ENCODE measurements at places on chromosomes 4 and X.

DNA sequence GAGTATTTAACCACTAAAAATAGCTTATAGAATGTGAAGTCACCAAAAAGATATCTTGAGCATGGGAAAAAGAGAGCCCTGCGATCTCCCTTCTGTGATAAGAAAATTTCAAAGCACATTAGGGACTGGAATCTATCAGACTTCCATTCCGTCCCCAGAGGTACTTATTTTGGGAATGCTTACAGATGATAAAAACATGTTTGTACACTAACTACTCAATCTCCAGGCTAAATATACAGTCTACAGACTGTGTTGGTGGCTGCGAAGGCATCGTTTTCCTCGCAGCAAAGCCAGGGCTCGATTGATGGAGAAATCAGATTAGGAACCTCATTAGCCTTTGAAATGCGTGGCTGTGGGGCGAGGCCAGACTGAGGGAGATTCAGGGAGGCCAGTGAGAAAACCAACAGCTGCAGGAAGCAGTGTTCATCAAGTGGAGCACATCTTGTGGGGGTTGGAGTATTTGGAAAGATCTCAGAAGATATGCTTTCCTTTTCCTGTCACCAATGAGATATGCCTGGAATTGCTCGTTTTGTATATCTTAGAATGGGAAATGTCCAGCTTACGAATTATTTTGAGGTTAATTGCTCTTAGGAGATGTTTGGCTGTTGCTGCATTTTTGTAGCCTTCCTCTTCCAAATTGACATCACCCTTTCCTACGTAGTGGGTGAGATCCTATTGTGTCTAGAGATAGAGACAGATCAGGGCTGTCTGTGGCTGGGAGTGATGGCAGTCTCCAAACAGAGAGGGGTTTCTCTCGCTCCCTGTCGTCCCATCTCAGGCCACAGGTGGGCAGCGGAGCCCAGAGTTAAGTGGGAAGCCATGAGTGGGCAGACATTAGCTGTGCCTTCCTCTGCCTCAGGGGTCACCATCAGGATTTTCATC is 224.9 kb upstream of the FAT1 start:
- DNase-seq: peak; percentile 28

GRCh38 chr4:8345946-8346814 is 76.6 kb downstream of the HTRA3 start:
- DNase-seq: no peak

- DNase-seq: no peak
Observed at GRCh38 chrX:94751611-94752010, 1077.6 kb downstream of the FAM133A start.

GRCh38 chrX:31580227-31580626 is 508.4 kb upstream of the FTHL17 start:
- DNase-seq: no peak

GRCh38 chrX:44244008-44244407 is 99.5 kb downstream of the EFHC2 start:
- DNase-seq: peak; percentile 4

GRCh38 chr4:147965056-147965455 is 233.2 kb downstream of the ARHGAP10 start:
- DNase-seq: no peak

GRCh38 chr4:78297116-78297800 is 240.1 kb downstream of the FRAS1 start:
- DNase-seq: peak; percentile 61

GRCh38 chrX:10648614-10649013 is 28.2 kb upstream of the MID1 start:
- DNase-seq: peak; percentile 76

- DNase-seq: no peak
Observed at GRCh38 chr4:140497405-140497746, 717 bp downstream of the MGAT4D start.

- peak; percentile 20 for DNase-seq
Observed at GRCh38 chr4:82706349-82707000, 92.1 kb downstream of the SCD5 start.

DNA sequence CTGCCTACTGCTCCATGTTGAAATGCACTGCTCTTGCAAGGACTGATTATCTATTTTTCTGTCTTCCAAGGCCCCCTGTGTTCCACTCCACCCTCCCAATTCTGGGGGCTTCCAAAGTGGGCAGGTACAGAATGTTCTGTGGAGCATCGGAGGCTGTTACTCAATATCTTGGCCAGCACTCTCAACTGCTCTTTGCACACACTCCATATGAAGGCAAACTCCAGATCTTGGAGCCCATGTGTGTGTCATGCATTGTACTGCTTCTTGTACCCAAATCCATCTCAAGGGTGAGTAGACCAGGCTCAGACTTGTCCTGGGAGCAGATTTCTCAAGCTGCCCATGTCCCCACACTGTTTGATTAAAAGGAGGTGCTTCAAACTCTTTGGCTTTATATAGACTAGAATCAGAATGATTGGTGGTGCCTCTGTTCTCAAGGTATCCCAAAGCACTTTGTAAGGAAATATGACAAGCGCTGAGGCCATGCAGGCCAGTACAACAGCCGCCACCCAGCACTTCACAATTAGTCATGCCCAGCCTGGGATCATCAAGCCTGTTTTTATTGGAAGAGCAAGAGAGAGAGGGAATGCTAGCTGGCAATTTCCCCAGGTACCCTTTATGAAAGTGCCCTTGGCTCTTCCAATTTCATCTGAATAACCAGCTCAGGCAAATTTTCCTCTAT is 44.3 kb downstream of the AR start:
- DNase-seq: peak; percentile 65

DNA sequence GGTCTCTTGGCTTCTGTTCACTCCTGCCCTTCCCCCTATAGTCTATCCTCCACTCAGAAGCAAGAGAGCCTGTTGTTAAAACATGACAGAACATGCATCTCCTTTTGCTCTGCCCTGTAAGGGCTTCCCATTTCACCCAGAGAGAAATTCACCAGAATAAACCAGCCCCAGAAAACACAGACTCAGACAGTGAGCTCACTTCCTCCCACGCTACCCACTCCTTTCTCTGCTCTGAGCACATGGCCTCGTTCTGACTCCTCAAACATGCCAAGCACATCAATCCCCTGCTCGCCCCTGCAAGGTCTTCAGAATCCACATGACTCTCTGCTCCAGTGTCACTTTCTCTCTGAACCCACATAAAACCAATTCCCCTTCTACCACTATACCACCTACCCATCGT is 50.4 kb downstream of the MID1 start:
- DNase-seq: no peak

- DNase-seq: peak; percentile 38
Observed at GRCh38 chr4:147138171-147138570, 192.5 kb upstream of the TTC29 start.

DNA sequence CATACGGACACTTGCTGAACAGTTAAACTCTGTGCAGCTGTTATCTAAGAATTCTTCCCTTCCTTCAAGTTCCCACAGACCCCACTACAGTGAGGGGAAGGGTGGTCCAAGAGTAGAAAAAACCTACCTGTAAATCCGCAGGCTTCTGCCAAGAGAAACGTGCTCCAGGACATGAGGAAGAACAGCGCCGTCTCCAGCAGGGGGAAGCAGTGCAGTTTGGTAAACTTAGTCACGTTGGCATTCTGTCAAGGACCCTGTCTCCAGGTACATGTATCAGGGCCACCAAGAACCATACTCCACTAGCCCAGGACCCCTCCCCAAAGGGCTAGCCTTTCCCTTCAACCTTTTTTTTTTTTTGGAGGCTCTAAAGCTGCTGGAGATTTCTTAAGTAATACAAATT is 79.9 kb downstream of the CHST7 start:
- no peak for DNase-seq

- no peak for DNase-seq
Observed at GRCh38 chrX:18173494-18174180, 47.0 kb downstream of the BEND2 start.

DNA sequence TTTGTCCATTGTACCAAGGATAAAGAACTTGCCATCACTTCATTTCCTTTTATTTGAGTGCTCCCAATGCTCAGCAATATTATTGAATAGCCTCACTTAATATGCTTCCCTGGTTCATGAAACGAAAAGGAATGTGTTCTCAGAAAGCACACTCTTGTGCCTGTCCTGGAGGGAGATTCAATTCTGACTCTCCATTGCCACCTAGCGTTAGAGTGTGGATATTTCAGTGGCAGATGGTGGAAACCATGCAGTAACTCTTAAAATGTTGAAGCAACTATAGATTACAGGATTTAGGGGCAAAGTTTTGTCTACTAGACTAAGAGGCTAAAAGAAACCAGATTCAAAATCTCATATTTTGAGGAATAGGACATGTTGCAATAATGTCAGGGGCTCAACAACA is 36.0 kb downstream of the GAB3 start:
- DNase-seq: no peak

- DNase-seq: peak; percentile 30
Observed at GRCh38 chr4:26839016-26839415, 21.6 kb upstream of the STIM2 start.

- no peak for DNase-seq
Observed at GRCh38 chrX:10008483-10009056, 41.4 kb downstream of the CLDN34 start.

DNA sequence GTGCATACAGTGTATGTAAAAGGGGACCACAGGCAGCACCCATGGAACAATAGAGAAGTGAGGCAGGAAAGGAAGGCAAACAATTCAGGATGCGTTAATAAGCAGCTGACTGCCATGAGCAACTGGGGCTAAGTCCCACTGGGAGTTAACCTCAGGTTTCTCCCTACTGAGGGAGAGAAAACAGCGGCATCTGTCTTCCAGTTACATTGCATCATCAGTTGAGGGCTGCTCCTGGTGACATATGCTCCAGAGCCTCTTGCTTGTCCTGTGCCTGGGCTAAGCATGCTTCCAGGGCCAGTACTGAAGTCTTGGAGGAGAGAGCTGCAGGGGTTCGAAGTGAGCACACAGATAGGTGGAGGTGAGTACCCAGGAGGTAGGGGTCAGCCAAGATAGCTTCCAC is 24.3 kb downstream of the RAI2 start:
- peak; percentile 62 for DNase-seq

- no peak for DNase-seq
Observed at GRCh38 chr4:164725066-164725465, 28.9 kb upstream of the SMIM31 start.

DNA sequence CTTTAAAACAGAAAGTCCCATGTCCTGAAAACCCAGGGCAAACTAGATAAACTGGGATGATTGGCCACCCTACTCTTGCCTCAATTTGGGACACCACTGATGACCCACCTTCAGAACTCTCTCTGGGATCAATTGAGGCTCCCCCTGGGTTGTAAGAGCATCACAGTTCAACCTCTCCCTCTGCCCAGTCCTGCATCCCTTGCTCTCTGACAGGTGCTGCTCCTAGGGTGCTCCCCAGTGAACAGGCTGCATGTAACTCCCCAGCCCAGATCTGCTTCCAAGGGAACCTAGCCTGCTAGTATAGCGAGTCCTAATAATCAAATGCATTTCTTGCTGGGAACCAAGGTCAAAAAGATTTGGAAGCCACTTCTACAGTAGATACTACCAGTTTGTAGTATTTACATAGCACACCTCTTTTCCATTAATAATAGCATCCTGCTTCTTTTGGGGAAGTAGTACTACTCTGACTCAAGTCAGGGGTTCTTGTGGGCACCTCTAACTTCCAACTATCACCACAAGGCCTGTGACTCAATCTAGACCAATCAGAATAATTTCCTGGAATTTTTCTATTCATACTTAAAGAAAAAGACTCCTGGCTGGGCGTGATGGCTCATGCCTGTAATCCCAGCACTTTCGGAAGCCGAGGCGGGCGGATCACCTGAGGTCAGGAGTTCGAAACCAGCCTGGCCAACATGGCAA is 42.1 kb upstream of the SPINK2 start:
- no peak for DNase-seq

GRCh38 chr4:8920969-8921368 is 49.3 kb upstream of the HMX1 start:
- DNase-seq: no peak

DNA sequence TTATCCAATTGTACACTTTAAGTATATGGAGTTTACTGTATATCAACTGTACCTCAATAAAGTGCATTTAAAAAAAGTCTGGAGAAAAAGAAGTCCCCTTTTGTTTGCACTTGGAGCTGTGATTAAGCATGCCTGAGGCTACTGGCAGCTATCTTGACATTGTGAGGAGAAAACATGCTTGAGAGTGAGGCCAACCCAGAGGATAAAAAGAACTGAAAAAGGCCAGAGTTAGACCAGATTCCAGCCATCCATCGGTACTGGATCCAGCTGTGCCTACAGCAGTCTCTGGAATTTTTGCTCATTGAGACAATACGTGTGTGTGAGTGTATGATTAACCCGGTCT is 57.4 kb downstream of the LGI2 start:
- DNase-seq: peak; percentile 67

DNA sequence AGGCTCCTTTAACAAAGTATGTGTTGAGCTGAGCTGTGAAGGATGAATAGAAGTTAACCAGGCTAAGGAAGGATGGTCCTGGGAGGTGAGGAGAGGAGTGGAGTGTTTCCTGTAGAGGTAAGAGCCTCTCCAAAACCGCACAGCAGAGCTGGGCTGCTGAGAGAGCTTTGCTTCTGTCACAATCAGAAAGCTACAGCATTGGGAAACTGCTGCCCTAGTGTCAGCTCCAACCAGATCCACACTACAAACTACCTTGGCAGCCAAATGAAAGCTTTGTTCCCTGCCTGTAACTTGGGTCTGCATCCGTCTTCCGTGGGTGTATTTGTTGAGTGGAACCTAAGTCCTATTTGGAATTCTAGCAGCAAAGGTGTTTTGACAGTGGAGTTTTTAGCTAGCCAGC is 91.8 kb downstream of the REPS2 start:
- DNase-seq: no peak

DNA sequence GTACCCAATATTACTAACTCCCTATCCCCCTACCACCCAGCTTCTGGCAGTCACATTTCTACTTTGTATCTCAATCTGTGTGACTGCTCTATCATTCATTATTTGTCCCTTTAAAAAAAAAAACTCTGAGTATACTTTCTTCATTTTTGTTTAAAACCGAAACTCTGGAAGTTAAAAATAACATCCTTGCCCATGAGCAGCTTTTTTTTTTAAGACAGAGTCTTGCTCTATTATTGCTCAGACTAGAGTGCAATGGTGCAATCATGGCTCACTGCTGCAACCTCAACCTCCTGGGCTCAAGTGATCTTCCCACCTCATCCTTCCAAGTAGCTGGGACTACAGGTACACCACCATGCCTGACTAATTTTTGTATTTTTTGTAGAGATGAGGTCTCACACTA is 15.8 kb downstream of the UBE2K start:
- no peak for DNase-seq

DNA sequence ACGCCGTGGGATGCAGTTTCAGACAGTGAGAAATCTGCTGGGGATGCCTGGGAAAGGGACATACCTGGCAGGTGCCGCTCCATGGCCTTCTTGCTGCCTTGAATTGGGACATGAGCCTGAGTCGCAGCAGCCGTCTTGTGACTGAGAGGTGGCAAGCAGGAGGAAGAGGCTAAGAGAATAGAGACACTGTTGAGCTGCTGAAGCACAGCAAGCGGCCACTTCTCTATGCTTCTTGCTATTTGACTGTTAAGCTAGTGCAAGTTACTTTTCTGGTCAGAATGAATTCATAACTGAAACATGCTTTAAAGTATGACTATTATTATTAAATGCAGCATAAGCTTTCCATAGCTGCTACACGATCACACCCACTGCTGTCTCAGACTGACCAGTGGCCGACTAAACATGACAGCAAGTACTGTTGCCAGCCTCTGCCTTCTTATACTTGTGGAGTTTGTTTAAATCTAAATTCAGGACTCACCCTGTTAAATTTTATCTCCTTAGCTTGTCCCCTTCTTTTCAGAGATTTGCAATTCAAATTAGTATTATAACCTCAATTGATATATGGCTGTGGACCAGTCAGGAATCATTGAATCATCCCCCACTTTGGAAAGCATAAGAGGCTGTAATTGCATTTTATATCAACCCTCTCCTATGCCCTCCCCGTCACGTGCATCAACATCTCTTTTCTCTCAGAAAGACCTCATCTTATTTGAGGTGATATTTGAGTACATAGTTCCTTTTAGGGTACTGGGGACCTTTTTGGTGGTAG is 24.8 kb upstream of the ACSL1 start:
- no peak for DNase-seq

Measured in foreskin fibroblast (primary cell).